ENCODE measurements at places on chromosomes 16 and 17. TPM values are rescaled to one million over a fixed set of nuclear protein-coding genes. Genes with fewer than 3 reads are reported as not detected.

The MT1M gene
- not detected for total RNA-seq

The HSD17B2 gene
- not detected for total RNA-seq

The NPIPB6 gene
- total RNA-seq: 2.0 TPM

The RRAD gene
- total RNA-seq: 12.3 TPM

The DOC2A gene
- 2.7 TPM for total RNA-seq

The GABARAPL2 gene
- total RNA-seq: 96.0 TPM

The CLEC19A gene
- 0.18 TPM for total RNA-seq
